ENCODE measurements at places on chromosomes 6 and 20.
A peak's percentile ranks its signal among the peaks of the same experiment; 100 is the strongest.

GRCh38 chr6:117684749-117685148, 9.5 kb downstream of the NUS1 start:
- no peak for DNase-seq

- no peak for DNase-seq
Measured at GRCh38 chr6:37131960-37132253, 38.0 kb upstream of the PIM1 start.

DNA sequence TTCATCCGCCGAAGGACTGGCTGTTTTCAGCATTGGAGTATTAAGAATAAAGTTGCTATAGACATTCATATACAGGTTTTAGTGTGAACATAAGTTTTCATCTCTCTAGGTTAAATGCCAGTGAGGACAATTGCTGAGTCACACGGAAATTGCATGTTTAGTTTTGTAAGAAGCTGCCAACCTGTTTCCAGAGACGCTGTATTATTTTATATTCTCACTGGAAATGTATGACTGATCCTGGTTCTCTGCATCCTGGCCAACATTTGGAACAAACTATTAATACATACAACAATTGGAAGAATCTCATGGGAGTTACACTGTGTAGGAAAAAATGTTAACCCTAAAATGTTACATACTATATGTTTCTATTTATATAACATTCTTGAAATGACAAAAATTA, 16.7 kb upstream of the TGM6 start:
- DNase-seq = peak; percentile 89

- no peak for DNase-seq
Measured at GRCh38 chr20:32880635-32881034, 21.9 kb downstream of the EFCAB8 start.

- DNase-seq = no peak
Measured at GRCh38 chr6:134853111-134854055, 96.5 kb downstream of the ALDH8A1 start.
